ENCODE measurements at places on chromosomes 1 and 21.

DNA sequence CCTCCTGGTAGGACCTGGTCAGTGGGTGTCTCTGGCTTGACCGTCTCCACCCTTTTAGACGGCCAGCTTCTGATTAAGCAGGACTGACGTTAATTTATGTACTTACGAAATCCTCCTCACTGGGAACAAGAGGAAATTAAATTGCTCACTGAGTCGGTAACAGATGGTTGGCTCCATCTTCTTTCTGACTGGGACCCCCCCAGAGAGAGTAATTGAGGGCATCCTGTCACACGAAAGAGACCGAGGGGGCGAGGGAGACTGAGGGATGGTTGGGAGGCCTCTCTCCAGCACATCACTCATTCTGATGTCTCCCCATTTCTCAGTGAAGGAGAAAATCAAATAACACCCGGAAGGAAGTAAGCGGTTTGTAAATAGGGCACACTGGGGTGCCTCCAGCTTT is 104.8 kb downstream of the OMA1 start:
- no peak for DNase-seq

DNA sequence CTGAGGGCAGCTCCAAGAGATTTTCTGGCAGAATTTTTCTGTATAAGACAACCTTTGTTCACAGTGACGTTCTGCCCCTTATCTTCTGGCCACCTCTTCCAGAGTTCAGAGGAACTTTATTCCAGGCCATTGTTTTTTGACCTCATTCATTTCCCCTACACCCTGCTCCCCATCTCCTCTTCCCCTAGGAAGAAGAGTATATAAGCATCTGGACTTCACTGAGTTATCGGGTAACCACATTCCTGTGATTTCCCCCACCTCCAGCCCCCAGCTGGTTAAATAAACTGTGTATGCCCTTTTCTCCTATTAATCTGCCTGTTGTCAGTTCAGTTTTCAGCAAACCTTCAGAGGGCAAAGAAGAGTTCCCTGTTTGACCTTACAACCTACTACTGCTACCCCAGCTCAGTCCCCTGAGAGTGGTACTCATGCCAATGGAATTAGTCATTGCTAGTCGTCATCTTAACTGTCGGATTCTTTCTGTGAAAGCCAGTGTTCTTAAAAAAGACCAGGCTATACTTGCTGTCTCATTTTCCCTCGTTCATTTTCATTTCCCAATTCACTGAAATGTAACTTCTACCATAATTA is 14.3 kb upstream of the ALG14 start:
- DNase-seq: no peak

DNA sequence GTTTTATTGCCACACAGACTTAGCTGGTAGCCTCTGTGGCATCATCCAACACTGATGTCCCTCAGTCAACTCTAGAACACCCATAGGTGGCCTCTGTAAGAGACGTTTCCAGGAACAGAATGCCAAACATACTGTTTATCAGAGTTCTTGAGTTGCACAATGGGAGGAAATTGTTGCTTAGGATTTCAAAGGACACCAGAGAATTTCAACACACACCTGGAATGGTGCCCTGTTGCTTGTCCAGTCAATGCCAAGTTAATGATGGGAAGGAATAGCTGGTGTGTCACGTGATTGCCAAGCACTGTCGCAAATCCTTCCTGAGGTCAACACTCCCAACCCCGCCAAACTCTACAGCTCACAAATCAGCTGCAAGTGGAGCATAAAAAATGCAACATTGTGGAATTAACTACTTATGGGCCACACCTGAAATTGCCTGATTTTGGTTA is 28.6 kb upstream of the DUSP23 start:
- DNase-seq: peak; percentile 72

- DNase-seq: no peak
Observed at GRCh38 chr1:38815903-38816627, 43.5 kb downstream of the RRAGC start.

DNA sequence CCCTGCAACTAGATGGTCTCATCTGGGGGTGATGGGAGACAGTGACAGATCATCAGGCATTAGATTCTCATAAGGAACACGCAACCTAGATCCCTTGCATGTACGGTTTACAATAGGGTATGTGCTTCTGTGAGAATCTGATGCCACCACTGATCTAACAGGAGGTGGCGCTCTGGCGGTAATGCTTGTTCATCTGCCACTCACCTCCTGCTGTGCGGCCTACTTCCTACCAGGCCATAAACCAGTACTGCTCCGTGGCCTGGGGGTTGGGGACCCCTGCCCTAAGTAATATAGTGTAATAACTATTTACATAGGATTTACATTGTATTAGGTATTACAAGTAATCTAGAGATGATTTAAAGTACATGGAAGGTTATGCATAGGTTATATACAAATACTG is 134.9 kb downstream of the CLEC20A start:
- DNase-seq: no peak

GRCh38 chr1:181033799-181034451 is at the start of gene MR1:
MR1 (plus strand) TSS chr1:181033983; CDS start chr1:181034008, 25 bp downstream.
- no peak for DNase-seq

DNA sequence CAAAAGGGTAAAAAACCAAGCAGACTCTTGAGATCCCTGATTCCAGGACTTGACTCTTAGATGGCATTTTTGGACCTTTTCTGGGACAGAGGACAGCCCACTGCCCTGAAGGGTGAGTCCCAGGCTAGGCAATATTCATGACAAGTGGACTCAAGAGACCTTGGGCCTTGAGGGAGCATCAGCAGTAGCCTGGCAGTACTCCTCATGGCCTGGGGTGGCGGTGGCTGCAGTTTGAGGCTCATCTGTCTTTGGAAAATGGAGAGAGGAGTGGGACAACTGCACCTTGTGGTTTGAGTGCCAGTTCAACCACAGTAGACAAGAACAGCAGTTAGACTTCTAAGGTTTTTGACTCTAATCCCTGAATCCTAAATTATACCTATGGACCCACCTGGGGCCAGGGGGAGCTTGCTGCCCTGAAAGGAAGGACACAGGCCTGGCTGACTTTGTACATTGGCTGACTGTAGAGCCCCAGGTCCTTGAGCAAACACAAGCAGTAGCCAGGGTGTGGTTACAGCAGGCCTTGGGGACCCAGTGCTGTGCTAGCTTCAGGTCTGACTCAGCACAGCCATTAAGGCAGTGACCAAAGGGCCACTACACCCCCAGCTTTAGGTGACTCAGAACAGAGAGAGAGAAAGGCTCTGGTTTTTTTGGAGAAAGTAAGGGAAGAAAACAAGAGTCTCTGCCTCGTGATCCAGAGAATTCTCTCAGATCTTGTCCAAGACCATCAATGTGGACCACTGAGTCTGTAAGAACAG is 1023.2 kb downstream of the KCNT2 start:
- DNase-seq: no peak

- no peak for DNase-seq
Observed at GRCh38 chr1:33443080-33443704, 12.3 kb upstream of the PHC2 start.

DNA sequence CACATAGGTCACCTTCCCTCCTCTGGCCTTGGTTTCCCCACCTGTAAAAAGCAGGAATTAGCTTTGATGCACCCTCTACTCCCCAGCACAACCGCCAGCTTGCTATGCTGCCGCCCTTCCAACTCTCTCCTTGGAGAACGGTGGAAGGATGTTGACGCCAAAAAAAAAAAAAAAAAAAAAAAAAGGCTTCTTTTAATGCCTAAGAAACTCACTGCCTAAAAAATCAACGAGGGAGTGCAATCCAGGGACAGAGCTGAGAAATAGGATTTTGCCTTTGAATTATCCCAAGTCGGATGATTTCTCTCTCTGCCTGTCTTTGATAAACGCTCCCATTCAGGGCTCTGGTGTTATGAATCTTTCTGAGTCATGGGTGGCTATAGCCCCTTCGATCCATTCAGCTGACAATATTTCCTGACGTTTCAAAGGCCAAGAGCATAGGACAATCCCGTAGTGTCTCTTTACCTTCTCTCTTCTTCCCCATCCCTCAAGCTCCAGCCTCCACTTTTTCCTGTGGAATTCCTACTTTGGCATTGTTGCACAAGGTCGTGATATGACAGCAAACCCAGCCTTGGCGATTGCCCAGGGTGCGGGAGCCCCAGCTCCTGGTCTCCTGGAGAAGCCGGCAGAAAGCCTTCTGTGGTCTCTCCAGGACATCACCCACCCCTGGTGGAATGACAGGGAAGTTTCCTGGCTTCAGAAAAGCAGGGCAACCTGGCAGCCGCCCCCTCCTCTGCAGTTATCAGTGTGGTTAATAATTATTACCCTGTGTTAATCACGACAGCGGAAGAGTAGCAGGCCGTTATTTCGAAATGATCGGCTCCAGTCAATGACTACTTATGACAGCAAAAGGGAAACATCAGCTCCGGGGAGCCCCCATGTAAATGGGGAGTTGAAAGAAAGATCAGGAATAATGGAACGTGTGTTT is 8.0 kb upstream of the PLXNA2 start:
- DNase-seq: peak; percentile 84

DNA sequence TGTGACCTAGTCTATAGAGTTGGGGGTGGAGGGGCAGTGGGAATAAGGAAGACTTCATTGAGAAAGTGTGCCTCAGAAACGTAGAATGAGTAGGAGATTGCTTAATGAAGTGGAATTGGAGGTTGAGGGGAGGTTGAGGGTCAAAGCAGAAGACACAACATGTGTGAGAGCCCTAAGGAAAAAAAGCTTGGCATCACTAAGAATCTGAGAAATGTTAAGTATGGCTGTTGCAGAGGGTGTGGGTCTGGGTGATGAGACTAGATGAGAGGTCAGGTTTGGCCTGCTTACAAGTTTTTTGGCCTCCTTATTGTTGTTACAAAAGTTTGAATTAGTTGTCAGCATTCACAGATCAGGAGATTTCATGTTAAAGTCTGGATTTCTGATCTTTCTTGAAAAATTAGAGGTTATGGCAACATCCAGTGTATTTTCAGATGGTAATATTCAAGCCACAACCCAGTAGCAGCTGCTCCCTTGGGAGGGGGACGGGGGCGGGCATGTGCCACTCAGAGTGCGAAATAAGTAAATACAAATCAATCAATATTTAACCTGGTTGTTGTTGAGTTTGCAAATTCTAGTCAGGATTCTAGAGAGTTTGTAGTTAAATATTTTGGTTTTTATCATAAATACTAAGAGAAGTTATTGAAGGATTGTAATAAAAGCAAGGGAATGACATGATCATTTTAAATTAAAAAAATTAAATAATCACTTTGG is 4.3 kb downstream of the MAN1A2 start:
- DNase-seq: no peak

DNA sequence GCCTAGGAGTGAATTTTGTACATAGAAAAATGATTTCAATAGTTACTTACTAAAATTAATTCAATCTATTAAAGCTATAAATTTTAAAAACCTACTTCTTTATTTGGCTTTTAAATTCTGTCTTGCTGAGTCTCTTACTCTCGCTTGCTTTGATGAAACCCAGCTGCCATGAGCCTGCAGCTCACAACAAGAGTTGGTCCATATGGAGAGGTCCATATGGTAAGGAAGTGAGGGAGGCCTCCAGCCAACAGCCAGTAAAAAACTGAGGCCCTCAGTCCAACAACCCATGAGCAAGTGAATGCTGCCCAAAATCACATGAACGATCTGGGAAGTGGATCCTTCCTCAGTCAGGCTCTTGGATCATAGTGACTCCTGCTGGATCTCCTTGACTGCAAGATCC is 89.9 kb upstream of the CXADR start:
- no peak for DNase-seq

- no peak for DNase-seq
Observed at GRCh38 chr1:42983253-42983652, 24.6 kb upstream of the SLC2A1 start.

DNA sequence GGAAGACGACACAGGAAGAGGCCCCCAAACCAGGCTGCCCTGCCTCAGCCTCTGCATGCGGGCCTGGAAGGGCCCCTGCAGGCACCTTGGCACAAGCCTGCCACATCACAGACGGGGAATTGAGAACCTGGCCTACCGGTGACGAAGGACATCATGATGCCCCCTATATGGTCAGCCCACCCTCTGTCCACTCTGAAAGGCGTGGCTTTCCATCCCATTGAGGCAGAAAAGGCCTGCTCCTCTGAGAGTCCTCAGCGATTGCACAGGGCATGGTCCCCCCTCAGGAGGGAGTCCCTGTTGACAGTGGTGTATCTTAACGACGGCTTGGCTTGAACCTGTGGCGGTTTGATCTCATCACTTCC is 11.4 kb downstream of the KRTAP10-1 start:
- no peak for DNase-seq

GRCh38 chr1:94872771-94873495 is 52.8 kb downstream of the SLC44A3 start:
- no peak for DNase-seq

- DNase-seq: no peak
Observed at GRCh38 chr21:15054089-15054488, 10.7 kb downstream of the NRIP1 start.

GRCh38 chr21:14741256-14741655 is 195.1 kb upstream of the SAMSN1 start:
- DNase-seq: no peak

GRCh38 chr1:221987860-221988520 is 246.1 kb upstream of the DUSP10 start:
- DNase-seq: no peak

DNA sequence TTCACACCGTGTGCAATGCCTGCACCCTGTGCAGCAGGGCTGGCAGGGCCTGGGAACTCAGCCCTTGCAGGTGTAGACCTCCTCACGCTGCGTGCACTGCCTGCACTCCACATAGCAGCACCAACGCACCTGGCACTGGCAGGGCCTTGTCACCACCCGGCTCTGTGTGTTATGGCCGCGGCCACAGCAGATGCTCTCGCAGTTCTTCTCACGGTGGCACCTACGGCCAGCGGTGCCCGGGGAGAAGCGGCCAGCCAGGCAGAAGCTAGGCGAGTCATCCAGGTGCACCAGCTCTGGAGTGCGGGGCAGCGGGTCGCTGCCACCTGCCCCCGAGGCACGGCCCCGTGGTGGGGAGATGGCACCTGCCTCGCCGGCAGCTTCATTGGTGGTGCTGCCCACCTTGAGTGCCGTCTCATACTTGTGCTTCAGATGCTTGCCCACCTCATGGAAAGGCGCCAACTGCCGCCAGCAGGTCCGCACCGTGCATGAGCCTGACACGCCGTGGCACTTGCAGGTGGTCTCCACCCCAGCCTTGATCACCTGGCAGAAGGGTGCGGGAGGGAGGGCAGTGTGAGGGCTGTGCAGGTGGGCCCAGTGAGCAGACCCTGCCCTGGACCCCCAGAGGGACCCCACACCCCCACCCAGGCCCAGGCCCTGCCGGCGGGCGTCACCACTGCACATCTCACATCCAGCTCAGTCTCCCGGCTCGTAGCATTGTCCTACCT is 26.1 kb downstream of the WNT9A start:
- DNase-seq: peak; percentile 53

- no peak for DNase-seq
Observed at GRCh38 chr1:110816945-110817344, 56.0 kb upstream of the CD53 start.

DNA sequence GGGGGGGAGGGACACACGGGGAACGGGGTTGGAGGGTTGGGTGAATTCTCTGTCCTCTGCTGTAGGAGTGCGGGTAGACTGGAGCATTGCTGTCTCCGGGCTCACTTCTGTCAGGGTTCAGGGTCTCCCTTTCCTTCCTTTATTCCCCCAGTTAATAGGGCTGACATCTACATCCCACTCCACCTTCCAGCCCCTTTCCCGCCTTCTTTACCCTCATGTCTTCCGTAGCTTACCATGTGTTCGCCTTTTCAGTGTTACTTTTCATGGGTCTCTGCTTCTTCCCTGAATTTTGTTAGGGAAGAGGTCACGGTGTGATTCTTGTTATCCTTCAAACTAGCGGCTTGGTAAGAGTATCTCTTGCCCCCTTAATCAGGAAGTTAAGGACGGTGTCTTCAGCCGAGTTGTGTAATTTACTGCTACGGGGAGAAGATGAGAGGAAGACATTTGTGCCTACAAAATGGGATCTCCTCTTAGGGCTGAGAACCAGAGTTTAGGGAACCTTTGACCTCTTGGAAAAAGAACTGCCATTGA is 917 bp downstream of the RAP1A start:
- no peak for DNase-seq
